ENCODE measurements at places on chromosomes 6 and 20.

- no peak for DNase-seq
Measured at GRCh38 chr6:18835976-18836375, 448.8 kb downstream of the RNF144B start.

DNA sequence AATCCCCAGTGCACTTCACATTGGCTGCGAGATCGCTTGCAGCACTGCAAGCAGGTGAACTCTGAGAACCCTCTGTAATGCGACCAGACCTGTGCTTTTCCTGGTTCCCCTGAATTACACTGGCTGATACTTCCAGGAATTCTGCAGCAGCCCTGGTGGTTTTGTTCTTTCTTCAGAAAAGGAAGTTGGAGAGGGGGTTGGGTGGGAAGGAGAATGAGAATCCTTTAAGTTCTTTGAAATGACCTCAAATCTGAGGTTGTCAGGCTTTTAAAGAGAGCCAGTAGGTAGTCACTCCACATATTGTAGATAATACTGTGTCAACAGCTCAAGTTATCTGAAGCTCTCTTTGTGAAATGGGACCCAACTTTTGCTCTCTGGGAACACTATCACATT, 62.4 kb downstream of the GCNT2 start:
- DNase-seq: no peak

GRCh38 chr6:152091201-152091600, 283.7 kb downstream of the ESR1 start:
- no peak for DNase-seq

- DNase-seq: no peak
Measured at GRCh38 chr6:107509506-107509905, 19.6 kb downstream of the SOBP start.

DNA sequence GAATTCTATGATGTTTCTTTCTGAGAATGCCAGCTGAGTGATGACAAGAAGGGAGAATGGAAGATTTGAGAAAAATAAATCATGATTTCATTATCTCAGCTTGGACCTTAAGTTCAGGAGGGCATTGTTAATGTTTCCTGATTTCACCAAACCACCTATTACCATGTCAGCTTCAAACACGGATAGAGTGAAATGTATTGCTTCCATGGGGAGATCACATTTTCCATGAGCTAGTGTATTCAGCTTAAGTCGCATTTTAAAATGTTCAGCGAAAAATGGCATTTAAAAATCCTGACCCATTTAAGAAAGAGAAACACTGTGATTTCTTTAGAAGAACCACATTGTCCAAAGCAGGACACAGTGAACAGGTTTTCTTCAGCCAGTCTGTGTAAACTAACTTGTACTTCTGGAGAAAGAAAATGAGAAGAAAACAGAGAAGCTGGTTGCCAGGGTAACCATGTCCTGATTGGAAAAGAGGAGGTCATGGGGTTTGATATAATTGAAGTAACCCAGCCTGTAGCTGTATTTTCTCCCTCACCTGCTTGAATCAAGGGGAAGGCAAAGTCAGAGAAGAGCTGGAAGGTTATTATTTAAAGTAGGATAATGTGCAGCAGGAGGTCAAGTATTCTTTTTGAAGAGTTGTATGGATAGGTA, 684.1 kb upstream of the NRSN1 start:
- no peak for DNase-seq

GRCh38 chr20:60213126-60213893, 255.1 kb downstream of the CDH26 start:
- no peak for DNase-seq

- DNase-seq: no peak
Measured at GRCh38 chr6:160424256-160424655, 76.1 kb downstream of the SLC22A3 start.

DNA sequence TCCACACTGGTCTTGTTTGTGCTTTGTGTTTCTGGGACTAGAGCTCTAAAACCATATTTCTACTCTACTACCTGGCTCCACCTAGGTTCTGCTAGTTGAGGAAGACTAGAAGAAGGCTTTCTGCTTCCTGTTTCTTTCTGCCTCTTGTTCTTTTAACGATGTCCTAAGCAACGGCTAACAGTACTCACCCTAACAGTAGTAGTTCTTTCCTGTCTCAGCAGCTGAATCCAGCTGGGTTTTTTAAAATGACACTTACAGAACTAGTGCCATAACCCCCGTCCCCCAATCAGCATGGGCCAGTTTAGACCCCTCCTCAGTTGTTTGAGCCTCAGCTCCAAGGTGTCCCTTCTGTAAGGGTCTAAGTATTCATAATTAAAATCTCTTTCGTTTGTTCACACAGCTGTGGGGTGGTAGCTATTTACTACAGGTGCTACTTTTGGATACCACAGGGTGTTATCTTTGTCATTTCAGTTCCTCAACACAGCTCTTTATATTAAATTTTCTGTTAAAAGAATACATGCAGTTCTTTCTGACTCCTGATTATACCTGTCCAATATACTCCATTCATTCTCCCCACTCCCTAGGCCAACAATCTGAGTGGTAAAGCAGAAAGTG, 790.2 kb downstream of the DHX35 start:
- DNase-seq: no peak

DNA sequence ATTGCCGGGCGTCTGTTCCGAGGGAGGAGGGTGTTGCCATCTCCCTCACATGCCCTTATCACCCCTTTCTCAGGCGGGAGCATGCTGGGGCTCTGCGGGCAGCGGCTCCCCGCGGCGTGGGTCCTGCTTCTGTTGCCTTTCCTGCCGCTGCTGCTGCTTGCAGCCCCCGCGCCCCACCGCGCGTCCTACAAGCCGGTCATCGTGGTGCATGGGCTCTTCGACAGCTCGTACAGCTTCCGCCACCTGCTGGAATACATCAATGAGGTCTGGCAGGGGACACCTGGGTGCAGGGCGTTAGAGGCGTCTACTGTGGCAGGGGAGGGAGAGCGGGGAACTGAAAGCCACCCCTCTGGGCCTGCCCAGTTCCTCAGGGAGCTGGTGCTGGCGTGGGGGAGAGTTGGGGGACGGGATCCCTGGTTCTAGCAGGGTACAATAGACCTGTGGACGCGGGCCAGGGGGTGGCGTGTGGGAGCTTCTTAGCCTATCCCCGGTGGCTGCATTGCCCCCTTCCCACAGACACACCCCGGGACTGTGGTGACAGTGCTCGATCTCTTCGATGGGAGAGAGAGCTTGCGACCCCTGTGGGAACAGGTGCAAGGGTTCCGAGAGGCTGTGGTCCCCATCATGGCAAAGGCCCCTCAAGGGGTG, 697 bp downstream of the PPT2 start:
- DNase-seq: peak; percentile 40

- DNase-seq: no peak
Measured at GRCh38 chr20:57087102-57087501, 179.3 kb downstream of the BMP7 start.

DNA sequence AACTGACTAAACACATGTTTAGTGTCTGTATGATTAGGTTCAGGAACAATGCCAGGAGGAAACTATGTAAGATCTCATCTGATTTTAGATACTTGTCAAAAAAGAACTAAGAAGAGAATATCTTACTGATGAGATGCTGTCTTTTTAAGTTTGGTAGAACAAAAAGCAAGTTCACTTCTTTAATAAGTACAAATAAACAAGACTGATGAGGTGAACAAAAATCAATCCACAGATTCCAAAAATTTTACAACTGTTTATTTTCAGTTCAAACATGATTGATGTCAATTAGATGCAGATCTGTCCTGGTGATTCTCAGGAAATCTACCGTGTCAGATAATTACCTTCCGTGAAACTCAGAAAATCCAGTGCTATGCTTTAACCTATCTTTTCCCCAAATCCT, 24.9 kb downstream of the EPHA7 start:
- no peak for DNase-seq

GRCh38 chr6:71239694-71240093, 48.9 kb upstream of the OGFRL1 start:
- DNase-seq: no peak

- DNase-seq: no peak
Measured at GRCh38 chr6:35972471-35973367, 51.7 kb downstream of the SLC26A8 start.

DNA sequence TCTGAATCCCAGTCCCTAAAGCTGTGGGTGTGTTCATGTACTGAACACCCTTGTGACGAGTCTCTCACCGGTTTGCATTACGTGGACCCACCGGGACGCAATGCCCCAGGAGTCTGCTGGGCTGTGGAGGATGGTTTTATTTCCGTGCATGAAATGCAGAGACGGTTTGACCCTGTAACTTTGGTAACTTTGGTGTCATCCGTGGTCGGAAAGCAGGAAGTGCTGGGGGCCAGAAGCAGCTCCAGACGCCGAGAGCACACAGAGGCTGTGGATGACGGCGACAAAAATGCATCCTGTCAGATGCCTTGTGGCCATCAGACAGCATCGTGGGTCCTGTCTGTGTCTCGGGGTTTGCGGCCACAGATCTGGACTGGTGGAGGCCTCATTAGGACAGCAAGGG, 7.2 kb downstream of the BHLHE23 start:
- DNase-seq: no peak

- DNase-seq: no peak
Measured at GRCh38 chr6:165745492-165745891, 82.5 kb upstream of the PDE10A start.

GRCh38 chr20:47276851-47277534, 79.5 kb downstream of the ZMYND8 start:
- DNase-seq: no peak

DNA sequence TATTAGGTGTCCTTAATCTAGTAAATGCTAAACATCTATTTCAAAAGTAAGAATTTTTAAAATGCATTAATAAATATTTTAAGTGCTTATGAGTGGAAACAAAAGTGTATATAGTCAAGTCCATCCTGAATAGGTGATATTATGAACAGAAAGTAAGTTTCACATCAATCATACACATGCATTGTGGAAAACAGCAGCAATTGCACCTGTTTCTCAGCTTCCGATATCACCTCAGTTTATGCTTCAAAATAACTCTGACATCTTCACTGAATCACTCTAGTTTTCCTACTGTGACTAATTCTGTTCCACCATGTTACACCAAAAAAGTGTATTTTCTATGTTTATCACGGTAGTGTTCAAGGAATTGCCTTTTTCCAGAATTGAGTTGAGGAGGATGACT, 172.6 kb upstream of the MANEA start:
- no peak for DNase-seq

DNA sequence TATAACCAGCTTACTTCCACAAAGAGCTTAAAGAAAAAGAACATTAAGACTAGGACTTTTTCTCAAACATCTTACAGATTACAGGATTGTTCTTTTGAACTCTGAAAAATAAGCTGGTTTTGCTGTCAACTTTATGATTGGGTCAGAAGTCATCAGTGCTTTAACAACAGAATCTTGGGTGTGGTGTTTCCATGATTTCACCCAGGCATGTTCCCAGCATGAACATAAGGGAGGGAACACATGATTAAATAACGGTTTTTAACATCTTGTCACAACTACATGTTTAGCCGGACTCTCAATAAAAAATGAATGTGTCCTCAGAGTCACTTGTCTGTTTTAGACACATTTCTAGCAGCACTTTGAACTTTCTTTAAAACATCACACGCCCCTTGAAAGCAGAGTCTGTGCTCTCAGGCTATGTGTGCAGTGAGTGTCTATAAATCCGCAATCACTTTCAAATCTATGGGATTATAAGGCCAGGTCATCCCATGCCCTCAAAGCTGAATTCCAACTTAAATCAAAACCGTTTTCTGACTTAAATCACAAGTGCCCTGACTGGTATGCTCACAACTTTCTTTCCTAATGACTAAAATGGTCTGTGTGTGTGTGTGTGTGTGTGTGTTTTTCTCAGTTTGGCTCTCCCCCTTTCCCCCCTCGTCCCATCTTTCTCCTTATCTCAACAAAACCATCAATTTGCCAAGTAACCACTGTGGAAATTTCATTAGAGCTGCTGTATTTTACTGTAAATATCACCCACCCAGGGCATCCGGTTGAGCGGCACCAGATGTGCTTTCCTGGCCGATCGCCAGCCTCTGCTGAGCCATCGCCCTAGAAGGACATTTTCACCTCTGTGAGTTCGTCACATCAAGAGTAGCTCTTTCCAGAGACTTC, 216.8 kb upstream of the DTNBP1 start:
- DNase-seq: peak; percentile 6

GRCh38 chr6:166589786-166590574, 3.5 kb upstream of the RAMACL start:
- DNase-seq: no peak

GRCh38 chr20:36629719-36630681, 16.0 kb downstream of the SLA2 start:
- DNase-seq: peak; percentile 10

DNA sequence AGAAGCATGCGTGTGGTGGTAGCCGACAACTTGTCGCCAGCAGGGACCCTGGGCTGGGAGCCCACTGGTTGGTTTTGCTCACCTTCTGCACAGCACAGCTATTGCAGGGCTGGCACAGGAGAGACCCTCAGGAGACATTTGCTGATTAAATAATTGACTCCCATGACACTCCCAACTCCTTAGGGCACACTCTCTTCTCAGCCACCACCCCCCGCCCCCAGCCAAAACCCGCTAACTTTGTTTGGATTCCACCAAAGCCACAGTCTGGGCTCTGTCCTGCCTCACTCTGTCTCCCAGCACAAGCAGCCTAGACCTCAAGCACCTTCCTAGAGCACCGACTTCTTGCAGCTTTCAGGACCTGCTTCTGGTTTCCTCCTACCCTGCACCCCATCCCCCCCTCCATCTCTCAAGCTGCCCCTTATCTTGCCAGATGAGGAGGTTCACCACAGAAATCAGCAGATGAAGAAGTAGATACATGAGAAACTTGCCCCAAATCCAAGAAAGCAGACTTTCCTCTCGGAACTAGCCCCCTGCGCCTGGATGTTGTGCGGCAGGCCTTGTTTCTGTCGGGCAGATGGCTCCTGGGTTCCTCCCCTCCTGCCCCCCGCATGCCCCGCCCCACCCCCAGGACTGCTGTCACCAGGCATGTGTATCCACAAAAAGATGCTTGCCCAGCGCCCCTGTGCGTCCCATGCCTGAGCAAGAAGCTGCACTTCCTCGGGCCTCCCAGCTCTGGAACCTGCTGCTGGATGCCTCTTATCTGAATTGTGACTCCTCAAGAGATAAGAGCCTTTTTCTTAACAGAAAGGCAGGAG, 35.0 kb upstream of the CD93 start:
- no peak for DNase-seq

- no peak for DNase-seq
Measured at GRCh38 chr20:49560646-49561045, 7.3 kb downstream of the PTGIS start.

DNA sequence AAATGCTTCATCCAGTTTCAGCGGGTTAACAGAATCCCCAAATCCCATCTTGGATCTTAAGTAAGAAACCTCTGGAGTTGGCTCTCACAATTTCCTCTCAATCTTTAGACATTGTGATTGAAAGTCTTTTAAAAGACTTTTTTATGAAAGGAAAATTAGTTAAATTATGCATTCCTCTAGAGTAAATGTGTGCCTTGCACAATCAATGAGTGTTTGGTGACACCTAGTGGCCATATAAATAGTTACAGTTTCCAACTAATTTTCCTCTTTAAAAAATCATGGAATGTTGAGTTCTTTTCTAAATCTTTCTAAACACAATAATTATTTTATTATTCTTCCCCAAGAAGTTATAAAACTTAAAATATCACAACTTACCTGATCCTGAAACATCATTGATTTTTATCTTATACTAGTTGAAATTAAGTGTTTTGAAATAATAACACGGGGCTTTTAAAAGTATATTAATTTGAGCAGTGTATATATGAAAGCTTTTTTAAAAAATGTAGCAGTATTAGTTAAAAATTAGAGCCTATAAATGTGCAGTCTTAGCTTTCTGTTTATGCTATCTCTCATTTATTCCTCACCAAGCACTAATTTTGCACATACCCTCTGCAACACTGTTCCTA, 66.4 kb downstream of the PKHD1 start:
- no peak for DNase-seq
